ENCODE measurements at places on chromosomes 6 and 20.

DNA sequence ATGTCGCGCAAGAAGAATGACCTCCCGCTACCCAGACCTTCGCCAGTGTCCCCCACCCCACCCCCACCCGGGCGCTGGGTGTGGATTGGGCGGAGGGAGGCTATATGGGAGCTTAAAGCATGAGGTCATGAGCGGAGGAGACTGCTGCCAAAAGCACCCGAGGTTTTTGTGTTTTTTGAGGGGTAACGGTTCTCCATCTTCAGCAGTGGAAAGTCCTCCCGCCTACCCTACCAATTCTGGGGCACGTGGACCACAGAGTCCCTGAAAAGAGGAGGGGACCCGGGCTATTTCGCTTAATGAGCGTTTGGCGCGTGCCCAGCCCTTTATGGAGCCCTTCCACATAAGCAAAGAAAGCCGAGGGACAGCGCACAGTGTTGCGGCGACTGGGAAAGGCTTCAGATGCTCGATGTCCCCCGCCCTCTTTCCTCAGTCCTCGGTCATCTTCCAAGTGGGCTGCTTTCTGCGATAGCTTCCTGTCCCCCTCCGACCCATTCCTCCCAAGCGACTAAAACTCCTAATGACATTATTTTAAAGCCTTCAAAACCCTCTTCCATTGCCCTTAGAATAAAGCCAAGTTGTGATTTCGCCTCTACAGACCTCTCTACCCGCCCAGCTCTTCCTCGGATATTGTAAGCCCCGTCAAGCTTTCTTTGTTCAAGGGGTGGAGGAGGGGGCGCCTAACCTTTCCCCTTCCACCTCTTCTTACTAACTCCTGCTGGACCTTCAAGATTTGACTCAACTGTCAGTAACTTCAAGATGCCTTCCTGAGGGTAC is 2.1 kb upstream of the TRERF1 start:
- DNase-seq = no peak

DNA sequence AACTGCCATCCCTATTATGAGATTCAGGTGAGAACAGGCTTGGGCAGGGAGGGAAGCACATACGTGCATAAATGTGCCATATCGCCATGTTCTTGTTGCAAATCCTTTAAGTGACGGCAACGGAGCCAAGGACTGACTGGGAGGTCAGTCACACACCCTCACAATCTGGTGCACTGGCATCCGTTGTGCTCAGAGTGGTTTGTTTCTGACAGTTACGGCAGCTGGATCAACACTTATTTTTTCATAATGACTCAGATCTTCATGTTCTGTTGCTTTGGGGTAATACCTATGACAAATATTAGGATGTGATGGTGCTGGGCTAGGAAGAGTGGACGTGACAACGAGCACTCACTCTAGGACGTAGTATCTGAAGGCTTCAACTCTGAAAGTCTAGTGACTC is 56.2 kb upstream of the PREP start:
- no peak for DNase-seq

- DNase-seq = no peak
Measured at GRCh38 chr20:25669826-25670422, 26.7 kb downstream of the ZNF337 start.

GRCh38 chr20:19886661-19887288 is 128.7 kb downstream of the RIN2 start:
- no peak for DNase-seq

DNA sequence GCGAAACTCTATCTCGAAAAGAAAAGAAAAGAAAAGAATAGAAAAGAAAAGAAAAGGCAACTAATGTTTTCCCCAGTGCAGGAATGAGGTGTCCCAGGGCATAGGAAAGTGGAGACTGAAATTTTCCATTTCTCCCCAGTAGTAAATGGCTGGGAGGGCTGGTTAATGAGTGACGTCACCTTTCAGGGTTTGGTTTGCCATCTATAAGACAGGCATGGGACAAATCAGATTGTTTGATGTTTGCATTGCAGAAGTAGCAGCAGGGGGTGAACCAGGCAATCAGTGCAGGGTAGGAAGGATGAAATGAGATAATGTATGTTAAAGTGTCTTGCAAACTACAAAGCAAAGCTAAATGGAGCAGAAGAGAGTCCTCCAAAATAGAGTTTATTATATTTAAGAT is 533.4 kb downstream of the PKHD1 start:
- DNase-seq = no peak
